GM23248 (cell line): ENCODE measurements at places on chromosomes 2 and 18. TPM values are rescaled to one million over a fixed set of nuclear protein-coding genes. Genes with fewer than 3 reads are reported as not detected.

- no peaks in the 10 kb centered on the region for H3K27me3 ChIP-seq
- no peaks in the 10 kb centered on the region for H3K36me3 ChIP-seq
- no peaks in the 10 kb centered on the region for H3K4me1 ChIP-seq
- H3K4me3 ChIP-seq, result no peak overlapping the region
- no peak overlapping the region for H3K27ac ChIP-seq
- no peak for DNase-seq
These were observed 10.4 kb downstream of the APOB start for GRCh38 chr2:21033237-21034155.

DNA sequence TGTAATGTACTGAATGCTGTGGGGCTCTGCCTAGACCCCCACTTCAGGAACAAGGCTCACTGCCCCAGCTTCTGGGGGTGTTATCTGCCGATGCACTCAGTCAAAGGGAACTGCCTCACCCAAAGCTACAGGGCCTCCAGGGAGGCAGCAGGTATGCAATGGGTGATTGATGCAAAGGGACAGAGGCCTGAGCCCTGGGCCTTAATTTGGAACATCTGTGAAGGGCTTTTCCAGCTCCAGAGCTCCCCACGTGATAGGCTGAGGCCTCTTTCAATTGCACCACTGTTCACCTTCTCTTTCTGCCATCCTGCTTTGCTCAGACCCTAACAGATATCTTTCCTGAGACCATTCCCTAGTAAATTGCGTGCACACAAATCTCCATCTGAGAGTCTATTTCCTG, 131.0 kb downstream of the ATL2 start:
- H3K27me3 ChIP-seq, result no peaks in the 10 kb centered on the region
- H3K36me3 ChIP-seq, result no peaks in the 10 kb centered on the region
- no peak overlapping the region for H3K4me3 ChIP-seq
- no peak for DNase-seq

DNA sequence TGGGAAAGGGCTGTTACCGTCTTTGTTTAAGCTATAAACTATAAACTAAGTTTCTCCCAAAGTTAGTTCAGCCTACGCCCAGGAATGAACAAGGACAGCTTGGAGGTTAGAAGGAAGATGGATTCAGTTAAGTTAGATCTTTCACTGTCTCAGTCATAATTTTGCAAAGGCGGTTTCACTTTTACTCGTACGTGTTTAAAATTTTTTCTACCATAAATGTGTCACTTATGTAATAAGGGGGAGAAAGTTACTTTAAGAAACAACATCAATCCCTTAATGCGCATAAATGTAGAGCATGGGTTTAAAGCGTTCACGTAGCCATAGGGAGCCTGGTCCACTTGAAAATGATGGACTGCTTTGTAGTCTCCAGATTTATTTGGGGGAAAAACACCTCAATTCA, 71.3 kb downstream of the SNORC start:
- no peak overlapping the region for H3K27ac ChIP-seq
- no peaks in the 10 kb centered on the region for H3K36me3 ChIP-seq
- no peak overlapping the region for H3K4me3 ChIP-seq
- H3K27me3 ChIP-seq, result peaks cover 8% of the 10 kb centered on the region
- no peak for DNase-seq
- H3K4me1 ChIP-seq, result no peaks in the 10 kb centered on the region

DNA sequence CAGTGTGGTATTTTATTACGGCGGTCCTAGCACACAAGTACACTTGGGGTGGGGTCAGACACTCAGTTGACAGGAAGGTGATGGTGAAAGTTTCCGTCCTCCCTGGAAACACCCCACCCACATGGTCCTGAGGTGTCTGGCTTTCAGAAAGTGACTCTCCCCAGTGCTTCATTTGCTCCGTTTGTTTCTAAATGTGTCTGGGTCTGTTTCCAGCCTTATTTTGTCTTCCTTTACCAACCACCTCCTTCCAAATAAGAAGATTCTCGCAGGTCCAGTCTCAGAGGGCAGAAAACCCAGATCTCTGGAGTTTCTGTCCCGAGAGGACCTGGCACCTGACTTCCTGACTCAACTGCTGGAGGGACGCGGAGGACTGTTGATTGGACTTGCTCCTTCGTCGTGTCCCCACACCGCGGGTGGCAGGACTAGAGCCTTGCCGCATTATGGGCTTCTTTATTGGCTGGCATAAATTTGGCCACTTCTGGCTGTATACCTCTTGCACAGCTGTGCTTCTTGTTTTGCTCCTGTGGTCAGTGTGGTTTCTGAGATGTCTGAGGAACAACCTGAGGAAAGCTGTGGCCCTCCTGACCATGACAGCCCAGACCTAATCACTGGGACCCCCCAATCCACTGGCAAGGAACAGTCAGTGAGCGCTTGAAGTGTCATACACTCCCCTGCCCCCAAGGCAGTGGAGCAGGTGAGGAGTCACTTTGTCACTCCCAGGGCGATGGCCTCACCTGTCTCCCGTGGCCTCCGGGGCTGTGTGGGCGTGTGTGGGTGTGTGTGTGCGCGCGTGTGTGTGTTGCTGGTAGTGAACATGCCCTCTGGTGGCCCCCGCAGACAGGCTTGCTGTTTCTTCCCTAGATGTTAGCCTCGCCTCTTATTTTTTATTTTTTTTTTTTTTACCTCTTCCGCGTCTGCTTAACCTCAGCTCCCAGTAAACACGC, 45.6 kb downstream of the MEX3C start:
- no peak overlapping the region for H3K27ac ChIP-seq
- H3K4me3 ChIP-seq, result no peak overlapping the region
- H3K36me3 ChIP-seq, result no peaks in the 10 kb centered on the region

DNA sequence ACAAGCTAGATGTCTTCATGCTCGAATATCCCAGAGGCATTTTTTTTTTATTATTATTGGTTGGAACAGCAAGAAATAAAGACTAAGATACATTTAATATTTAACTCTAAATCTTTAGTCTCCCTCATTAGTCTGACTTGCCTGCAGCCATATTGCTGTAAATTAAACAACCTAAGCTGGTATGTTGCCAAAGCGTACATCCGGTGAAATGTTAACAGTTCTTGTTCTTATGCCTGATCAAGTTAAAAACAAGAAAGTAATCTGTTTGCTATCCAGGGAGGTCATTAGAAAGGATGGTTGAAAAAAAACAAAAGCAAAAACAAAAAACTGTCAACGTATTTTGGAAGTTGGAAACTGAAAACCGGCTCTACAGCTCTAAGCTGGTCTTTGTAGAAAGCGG, 125.9 kb upstream of the NABP1 start:
- H3K27ac ChIP-seq, result no peak overlapping the region
- H3K4me1 ChIP-seq, result peaks cover 3% of the 10 kb centered on the region; the same call in 1 of the 2 replicates
- no peak for DNase-seq
- H3K36me3 ChIP-seq, result no peaks in the 10 kb centered on the region
- H3K27me3 ChIP-seq, result no peaks in the 10 kb centered on the region

DNA sequence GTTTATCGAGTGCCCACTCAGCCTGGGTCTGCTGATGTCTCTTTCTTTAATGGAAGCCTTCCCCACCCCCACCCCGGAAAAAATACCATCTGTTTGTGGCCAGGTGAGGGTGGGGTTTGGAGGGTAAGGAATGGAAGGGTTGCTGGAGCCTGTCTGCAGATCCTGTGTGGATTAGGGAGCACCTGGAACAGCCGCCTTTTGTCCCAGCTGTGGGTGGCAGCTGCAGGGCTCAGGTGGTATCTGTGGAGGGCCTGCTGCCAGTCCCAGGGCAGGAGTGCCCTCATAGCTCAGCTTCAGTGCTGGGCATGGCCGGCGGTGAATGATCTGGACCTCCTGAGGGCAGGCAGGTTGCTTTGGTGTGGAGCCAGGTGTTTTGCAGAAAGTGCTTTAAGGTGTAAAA, 45.3 kb downstream of the IMPA2 start:
- no peaks in the 10 kb centered on the region for H3K27me3 ChIP-seq
- no peak overlapping the region for H3K27ac ChIP-seq
- H3K36me3 ChIP-seq, result no peaks in the 10 kb centered on the region
- no peak overlapping the region for H3K4me3 ChIP-seq

GRCh38 chr2:152930501-152930900, 212.1 kb downstream of the ARL6IP6 start:
- H3K27ac ChIP-seq, result no peak overlapping the region
- no peak for DNase-seq
- H3K27me3 ChIP-seq, result no peaks in the 10 kb centered on the region; the same call in 1 of the 2 replicates
- no peaks in the 10 kb centered on the region for H3K4me1 ChIP-seq

DNA sequence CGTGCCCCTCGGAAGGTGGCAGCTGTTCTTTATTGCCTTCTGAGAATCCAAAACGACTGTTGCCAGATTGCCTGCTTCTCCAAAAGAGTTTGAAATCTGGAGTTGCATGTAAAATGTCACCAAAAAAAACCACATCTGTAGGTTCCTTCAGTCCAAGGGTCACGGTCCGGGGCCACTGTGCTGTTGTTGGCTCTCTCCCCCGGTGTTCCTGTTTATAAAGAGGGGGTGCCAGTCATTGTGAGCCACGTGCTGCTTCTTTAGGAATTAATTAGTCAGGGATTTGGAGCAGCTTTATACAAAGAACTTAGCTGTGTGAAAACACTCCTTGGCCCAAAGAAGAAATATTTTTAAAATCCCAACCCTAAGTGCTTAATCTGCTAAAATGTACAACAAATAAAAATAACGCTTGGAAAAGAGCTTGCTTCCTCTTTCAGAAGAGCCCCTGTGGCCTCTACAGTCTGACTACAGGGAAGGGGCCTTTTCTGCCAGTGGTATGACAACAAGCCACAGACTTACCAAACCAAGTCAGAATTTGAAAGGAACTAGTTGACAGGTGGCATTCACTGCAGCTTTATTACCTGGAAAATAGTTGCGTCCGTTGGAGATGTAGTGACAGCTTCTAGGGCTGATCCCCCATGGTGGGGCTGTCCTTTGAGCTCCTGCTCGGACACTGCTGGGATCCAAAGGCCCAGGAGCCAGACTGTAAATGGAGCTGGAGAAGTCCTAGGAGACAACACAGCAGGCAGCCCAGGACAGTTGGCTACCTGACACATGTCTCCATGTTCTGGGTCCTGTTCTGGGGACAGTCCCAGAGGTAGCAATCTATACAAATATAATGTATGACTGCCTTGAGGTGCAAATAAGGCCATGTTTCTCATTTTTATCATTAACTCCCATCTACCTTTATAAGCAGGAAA, 84.5 kb upstream of the SLC1A4 start:
- DNase-seq, result no peak
- H3K4me1 ChIP-seq, result no peaks in the 10 kb centered on the region
- peaks cover 19% of the 10 kb centered on the region for H3K27me3 ChIP-seq
- no peaks in the 10 kb centered on the region for H3K36me3 ChIP-seq

- H3K4me3 ChIP-seq, result no peak overlapping the region
- no peaks in the 10 kb centered on the region for H3K4me1 ChIP-seq
- no peak for DNase-seq
- no peak overlapping the region for H3K27ac ChIP-seq
These were observed 54.5 kb downstream of the RBBP8 start for GRCh38 chr18:22987547-22988189.

- DNase-seq, result no peak
- H3K27me3 ChIP-seq, result no peaks in the 10 kb centered on the region
- H3K27ac ChIP-seq, result no peak overlapping the region
- H3K4me1 ChIP-seq, result no peaks in the 10 kb centered on the region
These were observed 64.6 kb downstream of the NCKAP1 start for GRCh38 chr2:182973441-182974352.

GRCh38 chr18:73896685-73897084, 250.9 kb downstream of the FBXO15 start:
- H3K4me3 ChIP-seq, result no peak overlapping the region
- 0 out of 2 replicates have a peak, but pooled peaks cover 11% of the 10 kb centered on the region for H3K27me3 ChIP-seq
- no peak overlapping the region for H3K27ac ChIP-seq

The LRP1B gene
- total RNA-seq, result not detected in 2 replicates

The FSHR gene
- total RNA-seq, result not detected in 2 replicates

The CYP26B1 gene
- total RNA-seq, result 0.25 and 0.32 TPM in 2 replicates

The UPP2 gene
- total RNA-seq, result not detected in 2 replicates

The SRD5A2 gene
- total RNA-seq, result not detected in 2 replicates

The POTEC gene
- total RNA-seq, result not detected in 2 replicates
